Fibroblast of lung (primary cell): ENCODE measurements at places on chromosomes 12 and 14.
A peak's percentile ranks its signal among the peaks of the same experiment; 100 is the strongest.

- peak; percentile 65 for DNase-seq
Measured at GRCh38 chr14:68714991-68715924, 77.6 kb downstream of the ZFP36L1 start.

- peak; percentile 76 for DNase-seq
Measured at GRCh38 chr12:55955800-55956508, 9.9 kb downstream of the PMEL start.

GRCh38 chr14:105117710-105118385 is 50.7 kb downstream of the JAG2 start:
- DNase-seq: no peak

DNA sequence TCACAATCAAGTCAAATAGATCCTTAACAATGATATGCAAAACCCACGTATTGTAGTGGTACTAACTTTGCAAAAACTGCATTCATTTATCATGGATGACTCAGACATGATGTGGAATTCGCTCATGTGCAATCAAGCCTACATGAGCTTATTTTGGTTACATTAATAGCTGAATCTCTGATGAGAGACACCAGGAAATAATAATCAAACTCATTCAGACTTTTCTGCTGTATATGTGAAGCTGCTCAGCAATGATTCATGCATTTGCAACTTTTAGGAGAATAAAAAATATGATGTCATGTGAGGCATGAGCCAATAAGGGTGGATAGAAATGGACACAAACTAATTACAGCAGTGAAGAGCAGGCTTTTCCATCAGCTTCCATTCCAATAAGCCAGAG is 1075.8 kb upstream of the TMEM132C start:
- peak; percentile 25 for DNase-seq

GRCh38 chr14:89330236-89331002 is 86.6 kb downstream of the FOXN3 start:
- peak; percentile 96 for DNase-seq
